Right ventricle myocardium superior (tissue), 1 donor: ENCODE measurements at places on chromosomes 11 and 22. TPM values are rescaled to one million over a fixed set of nuclear protein-coding genes. Genes with fewer than 3 reads are reported as not detected.

DNA sequence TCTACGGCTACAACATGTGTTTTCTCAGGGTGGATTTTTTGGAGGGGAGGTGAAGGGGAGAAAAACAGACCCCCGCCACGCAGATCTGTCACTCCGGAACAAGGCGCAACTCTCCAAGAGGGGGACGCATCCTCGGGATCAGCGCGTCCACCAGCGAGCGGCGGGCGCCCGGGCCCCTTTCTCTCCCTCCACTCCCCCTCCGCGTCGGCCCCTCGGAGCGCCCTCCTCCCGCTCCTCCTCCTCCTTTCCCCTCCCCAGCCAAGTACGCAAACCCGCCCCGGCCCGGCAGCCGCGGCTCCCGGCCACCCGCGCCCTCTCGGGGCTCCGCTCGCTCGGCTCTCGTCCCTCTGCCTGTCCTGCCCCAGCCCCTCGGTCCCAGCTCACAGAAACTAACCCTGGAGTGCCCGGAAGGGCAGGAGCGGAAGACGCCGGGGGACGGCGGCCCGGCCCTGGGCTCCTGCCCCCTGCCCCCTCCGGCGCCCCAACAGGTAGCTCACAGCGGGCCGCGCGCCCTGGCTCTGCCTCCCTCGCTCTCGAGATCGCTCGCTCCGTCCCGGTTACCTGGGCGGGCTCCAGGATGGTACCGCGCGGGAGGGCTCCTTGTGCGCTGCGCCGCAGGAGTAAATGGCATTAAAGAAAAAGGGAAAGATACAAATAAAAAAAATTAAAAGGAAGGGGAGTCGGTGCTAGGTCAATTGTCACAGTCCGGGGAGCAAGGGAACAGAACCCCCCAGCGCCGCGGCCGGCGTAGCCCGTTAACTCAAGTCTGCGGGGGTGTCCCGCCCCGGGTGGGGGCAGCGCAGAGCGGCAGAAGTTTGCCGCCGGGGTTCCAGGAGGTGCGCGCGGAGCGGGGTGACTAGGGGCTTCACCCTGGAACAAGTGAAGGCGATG, 131.4 kb upstream of the C11orf58 start:
- peak; percentile 74 for DNase-seq

DNA sequence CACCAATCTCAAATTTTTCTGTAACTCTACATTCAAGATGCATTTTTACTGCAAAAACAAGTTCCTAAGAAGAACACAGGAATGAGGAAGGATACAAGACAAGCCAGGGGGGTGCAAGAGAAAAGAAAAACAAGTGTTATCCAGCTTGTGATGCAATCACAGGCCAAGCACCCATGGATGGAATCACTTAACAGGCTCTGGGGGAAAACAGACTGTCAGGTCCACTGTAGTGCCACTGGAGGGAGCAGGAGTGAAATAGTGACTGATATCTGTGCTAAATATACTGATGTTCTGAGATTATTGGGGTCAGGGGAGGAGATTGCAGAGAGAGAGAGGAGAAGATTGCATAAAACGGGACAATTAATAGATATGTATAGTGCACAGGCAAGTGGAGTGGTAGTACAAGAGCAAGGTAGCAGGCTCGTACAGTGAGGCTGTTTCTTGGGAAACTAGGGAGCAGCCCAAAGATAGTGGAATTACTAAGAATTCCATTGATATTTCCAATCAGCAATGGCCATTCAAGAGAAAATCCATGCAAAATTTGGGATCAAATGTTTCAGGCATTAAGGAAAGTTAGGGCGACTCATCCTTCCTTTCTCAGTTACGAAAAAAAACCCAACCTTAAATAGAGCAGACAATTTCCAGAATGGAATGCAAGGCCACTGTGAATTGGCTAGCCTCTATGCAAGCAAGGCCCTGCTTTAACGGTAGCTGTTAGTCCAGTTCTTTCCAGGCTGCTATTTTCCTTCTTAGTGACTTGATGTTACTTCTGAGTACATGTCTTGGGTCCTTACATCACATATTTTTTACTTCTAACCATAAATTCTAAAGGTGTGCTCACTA, 52.2 kb upstream of the CEP126 start:
- no peak for DNase-seq

GRCh38 chr22:17152340-17152739, 6.7 kb downstream of the HDHD5 start:
- no peak for DNase-seq

DNA sequence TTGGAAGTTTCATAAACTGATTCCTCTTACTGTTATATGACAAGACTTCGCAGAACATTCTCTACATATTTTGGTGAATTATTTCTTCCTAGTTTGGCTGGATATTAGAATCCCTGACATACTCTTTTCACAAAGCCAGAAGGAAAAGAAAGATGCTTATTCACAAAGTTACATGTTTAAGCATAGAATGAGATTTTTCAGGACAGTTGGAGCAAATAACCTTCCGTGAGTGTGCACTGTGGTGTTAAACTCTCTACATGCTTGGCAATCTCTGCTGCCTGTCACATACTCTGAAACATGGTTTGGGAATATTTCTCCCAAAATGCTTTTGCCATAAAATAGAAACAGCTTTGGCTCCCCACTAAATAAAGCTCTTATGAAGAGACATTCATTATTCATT, 230.0 kb upstream of the MTNR1B start:
- DNase-seq: no peak

GRCh38 chr11:58625086-58625485, 2.6 kb downstream of the CNTF start:
- DNase-seq: no peak

The TRIM49 gene
- not detected for total RNA-seq

The CLDN5 gene
- total RNA-seq: 23.9 TPM

DNA sequence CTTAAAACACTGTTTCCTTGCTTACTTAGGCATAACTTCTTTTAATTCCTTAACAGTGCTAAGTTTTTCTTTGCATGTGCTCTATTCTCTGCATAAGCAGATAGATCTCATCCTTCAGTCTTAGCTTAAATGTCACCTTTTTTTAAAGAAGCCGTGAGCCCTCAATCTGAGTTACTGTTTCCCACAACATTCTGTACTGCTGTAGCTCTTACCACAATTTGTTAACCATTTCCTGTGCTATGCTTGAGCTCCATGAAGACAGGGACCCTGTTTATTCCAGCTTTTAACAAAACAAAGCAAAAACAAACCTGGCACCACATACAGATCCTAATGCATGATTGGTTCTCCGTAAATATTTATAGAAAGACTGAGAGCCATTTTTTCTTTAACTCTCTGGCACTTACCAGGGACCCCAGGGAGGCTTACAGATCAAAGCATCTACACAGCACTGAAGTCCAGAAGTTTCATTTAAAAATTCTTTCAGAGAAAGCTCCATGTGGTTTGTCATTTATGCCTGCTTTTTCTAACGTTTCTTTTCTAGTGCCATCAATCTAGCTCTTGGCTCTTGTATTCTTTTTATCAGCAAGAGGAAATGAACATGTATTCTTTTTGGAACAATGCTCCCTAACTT, 74.9 kb downstream of the DYNC2H1 start:
- no peak for DNase-seq

The SRSF8 gene
- total RNA-seq: 18.2 TPM

GRCh38 chr11:85464283-85464682, 162.9 kb downstream of the DLG2 start:
- no peak for DNase-seq

The EHF gene
- 2.3 TPM for total RNA-seq

The IGLL1 gene
- not detected for total RNA-seq

DNA sequence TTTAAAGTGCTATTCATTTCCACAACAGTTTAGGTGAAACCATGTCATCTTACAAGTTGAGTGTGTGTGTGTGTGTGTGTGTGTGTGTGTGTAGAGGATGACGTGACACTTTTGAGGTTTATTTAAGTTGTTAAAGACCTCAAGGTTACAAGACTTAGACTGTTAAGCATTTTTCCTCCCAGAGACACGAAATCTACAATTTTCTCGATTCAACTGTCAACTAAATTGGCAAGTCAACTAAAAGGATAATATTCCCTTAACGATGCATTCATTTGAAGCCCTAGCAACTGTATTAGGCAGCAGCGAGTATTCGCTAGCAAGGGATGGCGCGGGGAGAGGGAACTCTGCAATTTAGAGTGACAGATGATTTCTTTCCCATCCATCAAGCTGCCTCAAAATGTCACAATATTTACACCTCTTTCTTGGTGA, 17.6 kb upstream of the BDNF start:
- DNase-seq: no peak

The ACR gene
- 0.43 TPM for total RNA-seq

The FGF4 gene
- total RNA-seq: not detected

- DNase-seq: no peak
Measured at GRCh38 chr11:31643857-31644256, 134.3 kb downstream of the ELP4 start.

The MCHR1 gene
- 0.54 TPM for total RNA-seq

The PLAAT4 gene
- 28.3 TPM for total RNA-seq

DNA sequence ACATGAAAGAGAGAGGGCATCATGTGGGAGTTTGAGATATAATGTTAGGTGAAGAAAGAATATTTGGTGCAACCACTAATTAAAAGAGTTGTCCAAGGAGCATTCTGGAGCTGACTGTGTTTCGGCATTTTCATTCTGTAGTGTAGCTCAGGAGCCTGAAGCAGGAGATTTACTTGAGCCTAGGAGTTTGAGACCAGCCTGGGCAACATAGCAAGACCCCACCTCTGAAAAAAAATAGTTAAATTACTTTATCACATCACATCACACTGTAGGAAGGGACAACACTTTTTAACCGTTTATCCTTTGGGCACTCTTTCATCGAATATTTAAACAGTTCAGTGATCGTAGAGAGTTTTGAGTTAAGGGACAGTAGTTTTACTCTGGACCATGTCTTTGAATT, 50.3 kb upstream of the SLC25A18 start:
- DNase-seq: no peak
